CD14-positive monocyte (primary cell): ENCODE measurements at places on chromosomes 16 and 17.

GRCh38 chr17:77580531-77581270 is 377.8 kb upstream of the TNRC6C start:
- DNase-seq = no peak

- DNase-seq = no peak
Measured at GRCh38 chr17:64315032-64315490, 52.0 kb upstream of the TEX2 start.

DNA sequence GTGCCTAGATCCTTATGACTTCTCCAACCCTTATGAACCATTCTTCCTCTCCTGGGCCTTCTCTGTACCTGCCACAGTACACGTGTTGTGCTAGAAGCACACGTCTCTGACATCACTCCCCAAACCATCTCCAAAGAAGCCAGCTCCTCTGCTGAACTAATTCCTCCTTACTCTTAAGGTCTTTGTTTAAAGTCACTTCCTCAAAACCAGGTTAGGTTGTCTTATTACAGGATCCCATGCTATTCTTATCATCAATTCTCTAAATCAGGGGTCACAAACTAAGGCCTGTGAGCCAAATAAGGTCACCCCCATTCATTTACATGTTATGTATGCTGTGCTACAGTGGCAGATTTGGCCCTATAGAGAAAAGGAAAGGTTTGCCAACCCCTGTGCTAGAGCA is 4.0 kb downstream of the SUPT6H start:
- no peak for DNase-seq

DNA sequence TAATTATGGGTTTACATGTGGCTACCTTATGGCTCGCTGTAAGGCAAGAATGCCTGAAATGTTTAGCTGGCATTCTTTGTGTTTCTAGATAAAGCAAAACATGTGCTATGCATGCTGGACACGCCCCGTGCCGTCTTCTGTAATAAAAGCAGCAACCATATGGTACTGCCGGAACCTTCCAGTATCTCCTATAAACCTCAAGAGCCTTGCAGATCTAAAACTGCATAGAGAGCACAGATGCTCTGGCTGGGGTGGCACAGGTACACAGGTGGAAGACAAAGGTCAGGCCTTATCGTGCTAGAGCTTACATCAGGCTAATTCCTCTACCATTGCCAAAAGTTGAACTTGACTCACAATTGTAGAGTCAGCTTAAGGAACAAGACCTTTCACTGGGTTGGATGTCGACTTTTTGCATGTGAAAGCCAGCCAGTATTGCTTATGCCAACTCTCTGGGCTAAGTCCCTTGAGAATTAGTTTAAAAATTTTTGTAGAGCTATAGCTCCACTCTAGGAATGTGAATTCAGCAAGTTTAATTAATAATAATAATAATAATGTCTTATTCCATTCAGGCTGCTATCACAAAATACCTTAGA is 187.4 kb upstream of the CACNG5 start:
- DNase-seq = no peak

DNA sequence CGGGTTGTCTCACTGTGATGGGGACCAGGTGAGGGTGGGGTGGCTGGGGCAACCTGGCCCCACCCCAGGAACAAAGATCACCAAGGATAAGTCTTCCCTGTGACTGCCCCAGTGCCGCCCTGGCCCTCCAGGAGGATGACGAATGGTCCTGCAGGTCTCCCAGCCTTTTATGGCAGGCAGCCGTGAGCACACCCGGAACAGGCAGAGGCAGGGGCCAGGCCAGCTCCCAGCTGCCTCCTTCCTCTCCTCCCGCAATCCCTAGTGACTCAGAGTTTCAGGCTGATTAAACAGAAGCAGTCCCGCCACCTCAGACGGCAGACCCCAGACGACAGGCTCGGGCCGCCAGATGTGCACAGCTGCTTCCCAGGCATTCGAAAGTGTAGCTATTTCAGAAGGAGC is 13.3 kb downstream of the JUP start:
- DNase-seq = no peak

DNA sequence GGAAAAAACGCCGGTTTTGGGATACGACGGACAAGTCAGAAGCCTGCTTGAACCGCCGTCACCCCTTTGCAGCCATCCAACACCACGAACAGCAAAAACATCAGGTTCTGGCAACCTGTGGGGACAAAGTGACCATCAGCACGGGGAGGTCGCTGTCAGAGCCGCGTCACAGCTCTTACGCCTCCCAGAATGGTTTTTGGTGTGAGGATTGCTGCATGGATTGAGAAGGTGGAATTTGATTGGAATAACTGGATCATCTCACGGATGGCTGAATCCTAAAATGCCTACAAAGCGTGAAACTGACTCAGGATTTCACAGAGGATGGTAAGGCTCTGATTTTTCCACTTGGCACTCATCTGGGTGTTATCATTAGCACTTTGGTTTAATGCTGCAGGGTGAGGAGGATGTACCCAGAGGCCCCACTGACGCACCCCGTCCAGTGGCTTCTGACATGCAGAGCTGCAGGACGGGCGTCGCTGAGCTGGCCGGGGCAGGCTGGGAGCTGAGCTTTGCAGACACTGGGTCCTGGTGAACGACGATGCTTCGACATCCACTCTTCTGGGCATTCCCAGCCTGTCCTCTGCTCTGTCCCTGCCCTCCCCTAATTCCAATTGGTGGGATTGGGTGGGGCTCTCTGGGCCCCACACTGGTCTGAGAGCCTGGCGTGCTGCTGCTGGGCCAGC is 73.4 kb upstream of the CREBBP start:
- DNase-seq = no peak

DNA sequence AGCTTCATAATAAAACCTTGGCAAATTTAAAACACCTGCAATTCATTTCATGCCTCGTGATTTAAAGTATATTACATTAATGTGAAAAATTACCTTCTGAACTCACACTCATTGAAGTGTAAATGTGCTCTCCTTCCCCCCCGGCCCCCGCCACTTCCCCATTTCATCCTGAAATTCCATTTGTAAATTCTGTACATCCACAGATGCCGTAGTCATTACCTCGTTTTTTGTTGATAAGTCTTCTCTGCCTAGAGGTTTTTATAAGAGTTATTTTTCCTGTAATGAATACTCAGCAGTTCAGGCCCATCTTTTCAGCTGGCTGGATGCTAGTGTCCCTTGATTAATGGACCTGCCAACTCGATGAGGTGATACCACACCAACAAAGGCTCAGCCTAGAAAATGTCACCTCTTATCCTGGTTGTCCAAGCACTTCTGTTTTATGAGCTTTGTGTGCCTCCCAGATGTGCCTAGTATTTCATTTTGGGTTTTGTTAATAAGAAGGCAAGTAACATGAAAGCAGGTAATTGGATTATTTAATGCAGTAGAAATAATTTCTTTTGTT is 64.8 kb upstream of the KIFC3 start:
- no peak for DNase-seq

GRCh38 chr16:47483616-47484015 is 22.5 kb downstream of the PHKB start:
- DNase-seq = no peak

DNA sequence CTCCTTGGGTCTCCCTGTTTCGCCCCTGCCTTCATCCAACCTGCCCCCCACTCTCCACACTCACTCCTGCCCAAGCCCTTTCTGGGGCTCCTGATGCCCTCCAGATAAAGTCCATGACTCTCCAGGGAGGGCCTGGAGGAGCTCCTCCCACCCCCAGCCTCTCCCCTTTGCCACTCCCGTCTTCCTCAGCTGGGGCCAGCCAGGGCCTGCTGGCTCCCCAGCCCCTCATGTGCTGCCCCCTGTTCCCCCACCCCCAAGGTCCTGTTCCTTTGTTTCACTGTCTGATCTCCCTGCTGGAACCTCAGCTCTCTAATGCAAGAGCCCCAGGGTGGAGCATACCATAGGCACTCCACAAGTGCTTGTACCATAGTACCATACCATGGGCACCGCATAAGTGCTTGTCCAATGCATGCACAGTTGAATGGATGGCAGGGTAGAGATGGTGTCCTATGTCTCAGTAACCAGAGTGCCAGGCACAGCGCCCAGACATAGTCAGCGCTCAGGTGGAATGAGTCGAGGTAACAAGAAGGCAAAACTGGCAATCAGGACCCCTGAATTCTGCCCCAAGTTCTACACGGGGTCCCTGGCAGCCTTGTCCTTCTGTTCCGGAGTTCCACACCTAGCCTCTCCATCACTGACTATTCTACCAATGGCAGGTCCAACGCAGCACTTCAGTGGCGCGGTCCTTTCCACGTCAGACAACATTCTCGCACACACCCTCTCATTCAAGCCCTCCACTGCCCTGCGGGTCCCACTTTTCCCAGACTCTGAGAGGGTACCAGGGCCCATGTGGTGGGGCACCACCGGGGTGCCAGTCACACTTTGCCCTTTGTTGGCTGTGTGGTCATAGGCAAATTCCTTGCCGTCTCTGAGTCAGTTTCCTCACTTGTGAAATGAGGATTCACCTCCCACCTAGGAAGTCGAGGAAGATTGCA is 1.4 kb downstream of the PLCD3 start:
- DNase-seq = no peak
